ENCODE measurements at places on chromosomes 13 and 19. TPM values are rescaled to one million over a fixed set of nuclear protein-coding genes. Genes with fewer than 3 reads are reported as not detected.

MEIOSIN gene
- not detected for total RNA-seq

DNA sequence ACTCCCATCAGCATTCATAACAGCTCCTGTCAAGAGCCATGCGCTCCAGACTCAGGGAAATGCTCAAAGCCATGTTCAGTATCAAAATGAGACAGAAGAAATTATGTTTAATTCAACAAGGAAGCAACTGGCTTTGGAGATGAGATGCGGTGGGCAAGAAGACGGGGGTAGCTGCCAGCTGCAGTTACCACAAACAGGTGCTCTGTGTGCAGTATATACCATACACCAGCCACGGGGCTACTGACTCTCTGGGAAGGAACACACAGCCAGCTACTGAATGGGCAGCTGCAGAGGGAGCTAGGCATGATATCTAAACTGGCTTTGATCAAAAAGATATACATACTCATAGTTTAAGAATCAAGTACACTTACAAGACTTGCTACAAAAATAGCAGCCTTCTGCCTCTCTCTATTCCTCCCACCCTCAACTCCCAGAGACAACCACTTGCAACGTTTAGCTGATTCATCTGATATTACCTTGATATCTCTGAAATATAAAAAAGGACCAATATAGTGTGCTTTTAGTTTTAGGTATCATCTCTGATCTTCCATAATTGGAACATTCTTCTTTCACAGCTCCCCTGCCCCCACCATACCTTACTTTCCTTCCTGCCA lies 593.0 kb downstream of the UQCRFS1 start:
- DNase-seq, result no peak

GRCh38 chr19:51783372-51783771 lies 11.6 kb upstream of the FPR3 start:
- DNase-seq, result no peak

CLEC4G gene
- total RNA-seq, result 0.48 TPM

DNA sequence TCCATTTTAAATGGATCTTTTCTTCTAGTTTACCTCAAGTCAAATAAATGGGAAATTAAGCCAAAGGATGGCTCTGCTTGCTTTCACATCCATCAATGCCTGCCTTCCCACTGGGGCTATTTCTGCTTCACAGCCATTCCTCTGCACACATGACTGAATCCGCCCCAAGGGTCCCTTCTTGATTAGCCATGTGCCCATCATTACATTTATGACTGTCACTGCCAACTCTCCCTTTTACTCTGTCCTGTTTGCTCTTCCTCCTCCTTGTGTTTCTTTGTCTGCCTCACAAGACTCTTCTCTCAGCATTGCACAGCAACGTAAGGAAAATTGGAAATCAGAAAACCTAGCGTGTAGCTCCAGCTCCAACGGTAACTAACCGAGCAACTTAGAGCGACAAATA lies 410.2 kb downstream of the TBC1D4 start:
- DNase-seq, result no peak

DNA sequence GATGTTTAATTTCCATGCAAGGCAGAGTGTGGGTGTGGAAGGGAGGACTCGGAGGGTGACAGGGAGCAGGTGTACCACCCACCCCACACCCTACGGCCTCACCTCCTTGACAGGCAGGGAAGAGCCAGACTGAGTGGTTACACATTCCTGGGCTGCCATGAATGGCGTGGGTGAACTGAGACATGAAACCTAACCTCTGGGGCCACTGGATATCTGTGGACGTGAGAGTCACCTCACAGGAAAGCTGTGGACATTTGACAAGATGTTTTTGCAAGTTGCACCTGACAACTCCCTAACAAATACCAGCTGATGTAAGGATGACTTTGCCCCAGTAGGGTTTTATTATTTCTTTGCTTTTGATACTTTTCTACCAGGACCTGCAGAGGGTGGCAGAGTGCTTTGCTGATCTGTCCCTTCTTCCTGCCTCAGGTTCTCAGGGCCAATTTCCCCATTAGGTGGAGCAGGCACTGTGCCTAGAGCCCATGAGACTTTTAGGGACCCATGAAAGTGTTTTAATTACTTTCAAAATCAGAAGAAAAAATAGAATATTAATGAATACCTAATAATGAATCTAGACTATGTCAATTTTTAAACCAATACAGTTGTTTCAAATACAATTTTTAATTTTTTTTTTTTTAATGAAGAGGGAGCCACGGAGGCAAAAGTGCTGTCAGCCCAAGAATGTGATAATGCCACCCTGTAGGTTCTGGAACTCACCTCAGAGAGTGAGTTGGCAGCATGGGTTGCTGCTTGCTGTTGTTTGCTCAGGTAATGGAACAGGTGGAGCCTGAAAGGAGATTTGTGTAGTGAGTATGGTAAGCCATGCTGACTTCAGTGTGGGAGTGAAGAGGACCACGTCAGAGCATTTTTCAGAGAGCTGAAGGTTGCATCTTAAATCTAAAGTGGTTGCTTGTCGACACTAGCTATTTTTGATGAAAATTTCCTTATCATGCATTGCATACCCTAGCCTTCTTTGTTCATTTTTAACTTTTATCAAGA lies 58.0 kb upstream of the CYSLTR2 start:
- peak; percentile 65 for DNase-seq

DNA sequence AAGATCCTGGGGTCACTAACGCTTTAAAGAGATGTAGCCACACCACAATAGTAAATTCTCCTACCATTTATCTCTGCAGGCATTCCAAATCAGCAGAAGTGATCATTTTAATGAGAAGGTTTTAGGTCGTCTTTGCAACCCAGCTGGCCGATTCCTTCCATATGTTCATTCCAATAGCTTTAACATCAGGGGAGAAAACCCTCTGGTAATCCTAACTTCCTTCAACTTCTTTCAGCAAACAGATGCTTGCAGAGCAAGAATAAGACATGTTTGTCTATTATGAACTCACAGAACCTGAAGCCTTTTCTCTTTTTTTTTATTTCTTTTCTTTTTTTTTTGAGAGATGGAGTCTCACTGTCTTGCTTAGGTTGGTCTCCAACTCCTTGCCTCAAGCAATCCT lies 498.6 kb upstream of the SLITRK1 start:
- DNase-seq, result no peak

- no peak for DNase-seq
Measured at GRCh38 chr19:2261438-2262172, 5.4 kb upstream of the JSRP1 start.

DNA sequence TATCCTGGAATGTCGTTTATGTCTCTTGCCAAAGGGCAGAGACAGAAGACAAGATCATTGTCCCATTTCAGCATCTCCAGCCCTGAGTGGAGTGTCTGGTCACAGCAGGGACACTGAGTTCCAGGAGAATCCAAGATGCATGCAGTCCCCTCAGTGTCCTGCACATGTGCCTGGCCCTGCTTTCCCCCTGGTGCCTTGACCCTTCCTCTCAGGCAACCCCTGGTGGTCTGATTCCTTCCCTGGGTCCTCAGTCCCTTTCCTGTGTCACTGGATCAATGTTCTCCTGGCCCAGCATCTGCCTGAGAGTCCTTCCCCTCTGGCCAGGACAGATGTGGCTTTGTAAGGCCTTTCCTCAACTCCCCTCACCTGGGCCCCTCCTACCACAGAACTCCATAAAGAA lies 9.0 kb downstream of the CEACAM21 start:
- DNase-seq, result no peak

TYK2 gene
- total RNA-seq, result 55.4 TPM

- DNase-seq, result no peak
Measured at GRCh38 chr19:55683449-55684261, 8.6 kb downstream of the EPN1 start.

DNA sequence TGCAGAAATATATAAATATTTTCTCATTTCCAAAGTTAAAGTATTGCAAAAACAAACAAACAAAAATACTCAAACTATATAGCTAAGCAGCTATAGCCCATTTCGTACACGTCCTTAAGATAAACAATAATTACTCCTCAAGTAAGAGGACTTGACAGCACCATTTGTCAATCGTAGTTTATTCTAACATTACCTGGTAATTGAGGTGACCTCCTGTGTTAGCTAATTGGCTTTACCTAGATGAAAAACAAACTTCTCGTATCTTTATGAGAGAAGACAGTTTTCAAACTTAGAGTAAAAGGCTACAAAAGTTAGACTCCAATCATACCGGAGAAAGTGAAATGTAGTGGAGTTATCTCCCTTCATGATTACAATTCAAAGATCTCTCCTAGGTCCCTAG lies 1876.1 kb upstream of the PCDH20 start:
- no peak for DNase-seq

DNA sequence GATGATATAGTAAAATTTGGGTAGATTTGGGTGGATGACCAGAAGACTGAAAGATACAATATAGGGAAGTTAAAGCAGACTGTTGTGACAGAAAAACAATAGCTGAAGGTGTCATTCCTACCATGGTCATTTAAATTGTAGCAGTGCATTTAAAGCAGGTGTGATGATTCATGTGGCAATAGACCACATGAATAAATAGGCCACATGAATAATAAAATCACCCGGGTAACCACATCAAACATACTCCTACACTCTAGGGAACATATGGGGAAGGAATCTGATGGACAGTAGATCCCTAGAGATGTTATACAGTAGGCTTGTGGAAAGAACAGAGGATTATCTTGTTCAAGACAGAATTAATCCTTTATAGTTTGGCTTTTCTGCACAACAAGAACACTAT lies 392.6 kb downstream of the SLITRK5 start:
- no peak for DNase-seq

GRCh38 chr19:49814010-49814409 lies 918 bp upstream of the FUZ start:
- DNase-seq, result no peak

TMIGD2 gene
- total RNA-seq, result not detected

- no peak for DNase-seq
Measured at GRCh38 chr13:38366954-38367645, 17.4 kb downstream of the UFM1 start.

KANK3 gene
- 9.8 TPM for total RNA-seq

- no peak for DNase-seq
Measured at GRCh38 chr13:39410096-39410901, 192.7 kb downstream of the LHFPL6 start.

SIGLEC8 gene
- not detected for total RNA-seq

- no peak for DNase-seq
Measured at GRCh38 chr13:84126671-84127171, 244.4 kb upstream of the SLITRK1 start.

GRCh38 chr19:54708781-54709180 lies 15.5 kb upstream of the KIR3DL3 start:
- DNase-seq, result no peak

DNA sequence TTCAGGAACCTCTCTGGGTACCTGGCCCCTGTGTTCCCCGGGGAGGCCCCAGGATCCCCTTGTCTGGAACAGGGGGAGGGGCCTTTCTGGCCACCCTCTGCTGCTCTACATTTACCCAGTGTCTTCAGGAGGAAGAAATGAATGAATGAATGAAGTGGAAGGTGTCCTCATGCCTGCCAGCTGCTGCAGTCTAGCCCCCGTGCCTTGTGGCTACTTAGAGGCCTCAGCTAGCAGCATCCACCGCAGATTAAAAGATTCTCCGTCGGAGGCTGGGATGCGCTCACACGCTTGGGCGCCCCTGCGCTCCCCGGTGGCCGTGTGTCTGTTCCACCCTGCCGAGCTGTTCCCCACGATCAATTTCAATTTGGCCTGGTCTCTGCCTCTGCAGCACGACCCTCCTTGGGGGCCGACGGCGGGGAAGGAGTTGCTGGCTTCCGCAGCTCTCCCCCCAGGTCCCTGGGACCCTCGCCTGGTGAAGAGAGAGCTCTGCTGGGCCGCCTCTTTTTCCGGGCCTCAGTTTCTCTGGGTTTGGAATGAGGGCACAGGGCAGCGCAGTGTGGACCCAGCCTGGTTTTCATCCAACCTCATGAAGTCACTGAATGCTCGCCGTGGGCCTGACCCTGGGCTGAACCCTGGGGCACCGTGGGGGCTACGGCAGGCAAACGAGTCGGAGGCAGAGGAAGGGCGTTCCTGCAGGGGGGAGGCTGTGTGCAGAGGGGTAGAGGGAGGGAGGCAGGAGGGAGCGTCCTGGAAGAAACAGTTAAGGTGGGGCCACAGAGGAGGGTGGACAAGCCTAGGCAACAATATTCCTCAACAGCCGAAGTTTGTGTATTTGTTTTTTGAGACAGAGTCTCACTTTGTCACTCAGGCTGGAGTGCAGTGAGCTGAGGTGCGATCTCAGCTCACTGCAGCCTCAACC lies 28.3 kb downstream of the EFNA2 start:
- DNase-seq, result no peak
